ENCODE measurements at places on chromosomes 3 and 15.

GRCh38 chr3:172696357-172696756 lies 14.5 kb downstream of the NCEH1 start:
- DNase-seq = no peak

GRCh38 chr3:67093305-67093704 lies 95.2 kb downstream of the KBTBD8 start:
- DNase-seq = no peak

GRCh38 chr3:26559227-26559626 lies 63.3 kb upstream of the LRRC3B start:
- DNase-seq = no peak

DNA sequence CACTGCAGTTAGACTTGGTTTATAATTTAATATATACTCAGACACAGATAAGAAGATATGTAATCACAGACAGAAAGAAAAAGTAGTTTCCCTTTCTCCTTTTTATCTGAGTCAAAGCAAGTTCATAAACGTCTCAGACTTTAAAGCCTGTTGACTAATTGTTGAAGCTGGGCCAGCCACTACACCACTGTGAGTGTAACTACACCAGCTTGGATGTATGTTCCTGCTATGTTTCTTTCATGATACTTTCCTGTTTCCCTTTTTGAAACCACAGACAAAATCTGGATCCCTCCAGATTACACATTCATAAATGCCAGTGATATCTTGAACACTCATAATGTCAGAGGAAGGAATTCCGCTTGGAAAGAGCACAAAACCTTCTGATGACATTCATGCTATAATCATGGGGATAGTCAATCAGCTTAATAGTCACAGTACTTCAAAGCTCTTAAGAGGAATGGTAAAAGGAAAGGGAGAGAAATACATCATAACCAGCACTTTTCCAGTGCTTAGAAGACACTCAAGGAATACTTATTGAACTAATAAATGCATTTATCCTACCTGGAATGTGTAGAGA lies 32.0 kb downstream of the KCNMB2 start:
- no peak for DNase-seq

DNA sequence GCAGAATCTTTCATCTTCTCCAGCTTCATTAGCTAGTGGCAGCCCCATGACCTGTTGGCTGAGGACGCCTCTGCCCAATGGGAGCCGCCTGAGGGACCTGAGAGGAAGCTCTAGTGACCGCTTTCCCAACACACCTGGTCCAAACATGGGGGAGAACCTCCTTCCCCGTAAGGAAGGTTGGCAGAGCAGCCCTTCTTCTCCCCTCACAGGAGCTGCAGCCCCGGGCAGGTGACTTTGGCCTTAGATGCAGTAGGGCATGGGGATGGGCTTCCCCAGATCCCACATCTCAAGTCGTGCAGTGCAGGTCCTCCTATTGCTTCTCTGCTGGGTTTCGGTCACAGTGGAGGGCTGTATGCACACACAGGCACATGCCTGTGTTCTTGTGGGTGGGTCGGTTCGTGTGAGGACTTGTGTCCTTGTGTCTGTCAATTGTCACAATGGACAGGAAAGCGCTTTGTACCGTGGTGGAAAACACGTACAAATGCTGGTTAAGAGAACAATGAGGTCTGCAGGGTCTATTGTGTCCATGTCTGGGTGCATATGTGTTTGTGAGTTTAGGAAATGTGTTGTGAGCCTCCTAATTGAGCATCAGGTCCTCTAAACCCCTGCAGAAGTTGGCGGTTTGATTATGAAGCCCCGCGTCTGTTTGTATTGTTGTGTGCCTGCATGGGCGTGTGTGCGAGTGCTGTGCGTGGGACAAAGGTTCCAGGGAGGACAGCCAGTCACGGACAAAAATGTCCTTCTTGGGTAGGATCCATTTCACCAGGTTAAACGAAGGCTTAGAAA lies 1.4 kb downstream of the ISLR2 start:
- DNase-seq = no peak

DNA sequence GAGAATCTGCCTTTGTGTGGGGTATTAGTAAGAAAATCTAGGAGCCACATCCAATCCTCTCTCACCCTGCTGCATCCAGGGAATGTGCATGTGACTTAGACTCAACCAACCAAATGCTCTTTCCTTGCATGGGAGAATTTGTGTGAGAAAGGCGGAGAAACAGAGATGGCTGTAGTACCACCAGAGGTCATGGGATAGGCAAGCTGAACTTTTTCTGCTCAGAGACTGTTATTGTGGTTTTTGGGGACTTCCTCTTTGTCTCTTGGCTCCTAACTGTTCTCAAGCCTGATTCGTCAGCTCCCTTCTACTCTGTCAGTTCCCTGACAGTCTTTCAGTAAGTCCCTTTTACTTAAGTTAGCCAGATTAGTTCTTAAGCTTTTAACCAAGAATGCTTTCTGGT lies 2.6 kb upstream of the ZSCAN2 start:
- peak; percentile 70 for DNase-seq

- DNase-seq = no peak
Observed at GRCh38 chr3:47664519-47664918, 85.9 kb upstream of the CSPG5 start.

DNA sequence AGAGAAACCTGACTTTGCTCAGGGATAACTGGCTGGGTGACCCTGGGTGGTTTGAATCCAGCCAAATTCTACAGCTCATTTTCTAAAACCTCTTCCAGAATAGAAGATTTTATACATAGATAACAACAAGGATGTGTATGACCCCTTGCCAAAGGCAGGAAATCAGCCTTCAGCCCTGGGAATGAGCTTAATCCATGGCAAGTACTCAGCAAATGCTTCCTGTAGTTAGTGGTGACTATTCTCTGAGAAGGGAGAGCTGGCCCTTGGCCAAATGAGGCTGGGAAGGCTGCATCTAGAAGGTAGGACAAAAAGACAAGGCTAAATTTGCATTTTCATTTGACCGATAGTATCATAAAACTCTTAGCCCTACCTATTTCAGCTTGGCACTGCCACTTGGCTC lies 4.6 kb upstream of the HACD3 start:
- no peak for DNase-seq

GRCh38 chr3:145854499-145854898 lies 306.5 kb downstream of the PLOD2 start:
- DNase-seq = no peak

- DNase-seq = no peak
Observed at GRCh38 chr3:197802779-197803459, 11.9 kb downstream of the LRCH3 start.

DNA sequence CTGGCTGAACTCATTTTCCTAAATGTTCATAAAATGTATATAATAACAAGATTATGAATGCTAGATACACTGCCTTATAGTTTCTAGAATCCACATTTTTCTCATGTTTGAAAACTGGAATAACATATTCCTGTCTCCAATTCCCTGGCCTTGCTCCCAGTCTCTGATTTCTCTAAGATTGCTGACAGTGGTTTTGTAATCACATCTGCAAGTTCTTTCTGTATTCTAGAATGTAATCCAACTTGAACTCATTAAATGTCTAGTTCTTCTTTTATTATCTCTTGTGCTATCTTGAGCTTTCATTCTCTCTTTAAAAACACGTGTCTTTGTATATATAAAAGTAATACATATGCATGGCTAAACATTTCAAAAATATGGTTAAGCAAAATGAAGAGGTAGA lies 215.2 kb upstream of the ADAMTS9 start:
- DNase-seq = no peak

- no peak for DNase-seq
Observed at GRCh38 chr3:62686503-62687294, 188.5 kb downstream of the CADPS start.

DNA sequence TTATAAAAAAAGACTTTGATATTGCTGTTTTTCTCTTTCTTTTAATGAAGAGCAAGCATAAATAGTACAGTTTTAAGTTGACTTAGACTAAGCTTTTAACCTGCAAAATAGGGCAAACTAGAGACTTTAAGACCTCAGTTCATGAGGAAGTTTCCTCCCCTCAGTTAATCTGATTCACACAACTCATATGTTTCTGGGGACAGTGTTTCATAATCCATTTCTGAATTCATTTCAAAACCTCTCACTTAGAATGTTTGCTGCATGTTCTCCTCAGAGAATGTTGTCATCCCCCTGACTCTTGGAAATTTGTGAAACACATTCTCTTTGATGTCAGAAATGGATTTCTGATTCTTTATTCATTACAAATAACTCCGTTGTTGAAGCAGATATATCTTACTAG lies 79.3 kb upstream of the SKOR1 start:
- no peak for DNase-seq

DNA sequence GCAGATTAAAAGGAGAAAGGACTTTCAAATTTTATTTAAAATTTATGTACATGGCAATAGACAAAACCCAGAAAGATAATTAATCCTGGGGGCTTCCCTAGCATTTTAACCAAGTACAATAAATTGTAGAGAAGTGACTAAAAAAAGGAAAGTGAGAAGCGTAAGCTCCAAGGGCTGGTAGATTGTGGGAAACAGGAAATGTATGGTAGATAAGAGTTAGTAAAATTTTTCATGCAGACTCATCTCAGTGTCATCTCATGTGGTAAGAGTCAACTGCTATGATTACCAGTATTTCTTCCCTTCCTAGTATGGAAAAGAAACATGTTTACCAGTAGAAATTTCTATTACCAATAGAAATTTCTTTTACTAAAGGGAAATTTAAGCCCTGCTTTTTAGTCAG lies 464.3 kb upstream of the AGTR1 start:
- DNase-seq = no peak

- DNase-seq = no peak
Observed at GRCh38 chr3:77506384-77506783, 466.5 kb downstream of the ROBO2 start.

DNA sequence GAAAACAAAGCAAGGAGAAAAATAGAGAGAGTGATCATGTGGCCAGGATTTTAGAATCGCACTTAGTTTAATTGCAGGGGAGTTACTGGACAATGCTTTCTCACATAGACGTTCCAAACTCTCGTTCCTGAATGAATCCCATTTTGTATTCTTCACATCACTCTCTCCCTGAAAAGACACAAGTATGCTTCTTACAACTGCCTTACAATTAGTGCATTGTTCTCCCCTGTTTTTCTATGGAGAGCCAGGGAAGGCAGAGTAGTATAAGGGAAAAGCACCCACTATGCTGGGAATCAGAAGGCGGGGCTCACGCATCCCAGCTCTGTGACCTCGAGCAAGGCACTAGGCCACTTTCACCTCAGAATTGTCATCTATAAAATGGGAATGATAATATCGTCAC lies 14.4 kb downstream of the TMOD2 start:
- DNase-seq = no peak

DNA sequence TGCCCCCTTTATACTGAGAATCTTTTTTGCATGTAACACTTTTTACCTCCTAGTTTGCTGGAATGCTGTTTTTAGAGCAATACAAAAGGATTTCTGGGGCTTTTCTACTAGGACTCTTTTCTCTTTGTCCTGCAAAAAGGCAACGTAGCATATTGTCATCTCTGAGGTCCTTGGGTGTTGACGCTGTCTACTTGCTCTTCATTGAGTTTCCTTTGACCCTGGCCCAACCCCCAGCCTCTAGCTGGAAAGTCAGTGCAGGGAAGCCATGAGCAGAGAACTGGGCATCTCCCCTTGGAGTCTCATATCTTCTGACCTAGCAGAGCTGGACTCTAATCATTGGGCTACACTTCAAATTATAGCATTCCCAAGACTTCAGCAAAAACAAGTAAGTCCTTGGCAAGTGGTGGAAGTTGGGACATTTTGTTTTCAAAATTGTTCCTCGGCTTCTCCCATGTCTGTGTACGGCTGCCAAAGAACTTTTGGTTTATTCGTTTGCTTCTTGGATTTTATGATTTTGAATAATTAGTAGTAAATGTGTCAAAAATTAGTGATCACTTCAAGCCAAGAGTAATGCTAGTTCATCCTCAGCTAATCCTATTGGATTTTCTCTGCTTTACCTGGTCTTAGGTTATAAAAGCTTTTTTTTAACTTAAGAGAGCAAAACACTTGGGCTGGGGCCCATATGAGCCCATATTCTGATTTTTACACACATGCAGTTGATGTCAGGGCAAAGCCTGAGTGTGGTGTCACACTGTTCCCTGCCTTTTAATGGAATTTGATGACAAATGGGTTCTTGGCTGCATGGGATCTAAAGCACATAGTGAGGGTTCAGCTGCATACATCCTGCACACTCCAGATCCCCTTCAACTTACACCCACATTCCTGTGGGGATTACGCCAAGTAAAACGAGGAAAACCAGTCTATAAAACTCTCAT lies 419.5 kb upstream of the C2CD4B start:
- DNase-seq = no peak

DNA sequence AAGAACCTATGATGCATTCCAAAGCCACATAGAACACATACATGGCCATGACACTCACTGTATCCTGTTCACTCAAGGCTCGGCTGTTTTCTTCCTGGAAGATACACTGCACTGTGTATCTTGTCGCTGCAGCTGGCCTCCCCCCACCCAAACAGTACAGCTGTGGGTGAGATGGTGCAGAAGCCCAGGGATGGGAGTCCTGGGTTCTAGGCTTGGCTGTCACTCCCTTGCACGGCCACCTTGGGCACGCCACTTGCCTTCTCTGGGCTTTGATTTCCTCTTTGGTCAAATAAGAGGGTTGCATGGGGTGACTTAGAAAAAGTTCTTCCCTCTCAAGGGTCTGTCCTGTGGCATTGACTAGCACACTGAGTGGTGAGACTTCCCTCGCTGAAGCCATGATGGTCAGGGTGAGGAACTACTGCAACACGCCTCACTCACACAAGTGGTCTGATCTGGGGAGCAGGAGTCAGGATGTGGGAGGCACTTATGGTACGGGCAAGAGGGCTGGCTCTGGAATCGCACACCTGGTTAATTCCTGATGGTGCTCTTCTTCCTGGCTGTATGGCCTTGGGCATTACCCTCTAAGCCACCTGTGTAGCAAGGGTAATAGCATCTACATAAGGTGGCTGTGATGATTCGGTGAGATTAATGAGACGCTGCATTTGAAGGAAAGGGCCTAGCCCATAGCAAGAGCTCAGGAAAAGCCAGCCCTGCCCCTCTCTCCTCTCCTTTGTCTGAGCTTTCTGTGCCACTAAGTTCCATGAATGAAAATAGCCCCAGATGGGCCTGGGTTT lies 44.0 kb downstream of the ANP32A start:
- no peak for DNase-seq

GRCh38 chr15:53037904-53038654 lies 247.9 kb upstream of the ONECUT1 start:
- DNase-seq = no peak

GRCh38 chr3:130960139-130960795 lies 66.4 kb downstream of the ASTE1 start:
- DNase-seq = no peak

DNA sequence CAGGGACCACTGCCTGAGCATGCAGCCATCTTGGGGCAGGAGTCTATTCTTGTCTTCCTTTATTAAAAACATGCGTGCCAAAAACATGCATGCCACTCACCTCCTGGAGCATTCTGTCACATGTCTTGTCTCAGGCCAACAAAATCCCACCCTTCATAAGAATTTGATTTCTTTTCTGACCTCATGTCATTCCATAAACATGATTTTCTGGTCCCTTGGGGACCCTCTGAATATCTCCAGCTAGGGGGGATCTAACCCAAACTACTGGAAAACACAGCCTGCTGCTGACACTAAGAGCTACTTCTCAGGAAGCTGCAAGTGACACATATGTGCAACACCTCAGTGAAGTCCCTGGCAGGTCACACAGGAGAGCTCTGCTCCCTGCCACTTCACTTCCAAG lies 26.8 kb upstream of the NOX5 start:
- no peak for DNase-seq

Data from GM20000 (cell line).